Foreskin keratinocyte (primary cell): ENCODE measurements at places on chromosomes 4 and X. TPM values are rescaled to one million over a fixed set of nuclear protein-coding genes. Genes with fewer than 3 reads are reported as not detected.

GRCh38 chr4:2871466-2871865, 27.8 kb downstream of the ADD1 start:
- DNase-seq = no peak

DNA sequence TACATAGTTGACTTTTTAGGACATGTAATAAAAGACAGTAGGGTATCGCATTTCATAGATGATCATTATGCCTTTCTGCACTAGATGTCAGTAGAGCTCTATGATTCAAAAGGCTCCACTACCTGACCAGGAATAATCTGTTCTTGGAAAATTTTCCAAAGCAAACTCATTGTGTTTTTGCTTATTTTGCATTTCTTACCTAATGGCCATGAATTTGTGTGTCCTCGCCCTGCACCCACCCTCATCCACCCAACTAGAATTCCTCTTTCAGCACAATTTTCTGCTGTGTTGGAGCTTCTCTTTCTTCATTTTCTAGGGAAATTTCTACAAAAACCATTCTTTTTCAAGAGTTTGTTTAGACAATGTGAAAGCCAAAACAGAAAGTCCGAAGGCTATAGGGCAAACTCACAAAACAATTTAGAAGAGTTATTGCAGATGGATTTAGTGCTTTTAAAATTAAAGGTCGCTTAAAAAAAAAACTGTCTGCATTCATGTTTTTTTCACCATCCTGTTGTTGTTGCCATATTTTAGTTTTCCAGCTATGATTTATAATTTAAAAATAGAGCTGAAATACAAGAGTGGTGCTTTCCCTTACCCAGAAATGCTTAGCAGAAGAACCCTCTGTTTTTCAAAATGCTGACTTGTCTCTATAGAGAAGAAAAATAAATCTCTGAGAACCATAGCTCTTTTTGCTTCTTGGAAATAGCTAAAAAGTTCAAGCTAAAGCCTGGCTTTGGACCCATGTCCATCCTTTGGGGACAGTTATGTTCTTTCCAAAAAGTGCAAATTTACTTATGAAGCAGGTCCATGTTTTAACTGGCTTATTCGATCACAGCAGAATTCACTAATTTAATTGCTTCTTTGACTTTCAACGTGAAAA, 183.7 kb downstream of the SPATA18 start:
- DNase-seq = peak; percentile 35

- no peak for DNase-seq
These were observed 16.7 kb downstream of the LGI2 start for GRCh38 chr4:25013756-25014661.

GRCh38 chrX:134599184-134599914, 58.9 kb downstream of the PLAC1 start:
- no peak for DNase-seq

DNA sequence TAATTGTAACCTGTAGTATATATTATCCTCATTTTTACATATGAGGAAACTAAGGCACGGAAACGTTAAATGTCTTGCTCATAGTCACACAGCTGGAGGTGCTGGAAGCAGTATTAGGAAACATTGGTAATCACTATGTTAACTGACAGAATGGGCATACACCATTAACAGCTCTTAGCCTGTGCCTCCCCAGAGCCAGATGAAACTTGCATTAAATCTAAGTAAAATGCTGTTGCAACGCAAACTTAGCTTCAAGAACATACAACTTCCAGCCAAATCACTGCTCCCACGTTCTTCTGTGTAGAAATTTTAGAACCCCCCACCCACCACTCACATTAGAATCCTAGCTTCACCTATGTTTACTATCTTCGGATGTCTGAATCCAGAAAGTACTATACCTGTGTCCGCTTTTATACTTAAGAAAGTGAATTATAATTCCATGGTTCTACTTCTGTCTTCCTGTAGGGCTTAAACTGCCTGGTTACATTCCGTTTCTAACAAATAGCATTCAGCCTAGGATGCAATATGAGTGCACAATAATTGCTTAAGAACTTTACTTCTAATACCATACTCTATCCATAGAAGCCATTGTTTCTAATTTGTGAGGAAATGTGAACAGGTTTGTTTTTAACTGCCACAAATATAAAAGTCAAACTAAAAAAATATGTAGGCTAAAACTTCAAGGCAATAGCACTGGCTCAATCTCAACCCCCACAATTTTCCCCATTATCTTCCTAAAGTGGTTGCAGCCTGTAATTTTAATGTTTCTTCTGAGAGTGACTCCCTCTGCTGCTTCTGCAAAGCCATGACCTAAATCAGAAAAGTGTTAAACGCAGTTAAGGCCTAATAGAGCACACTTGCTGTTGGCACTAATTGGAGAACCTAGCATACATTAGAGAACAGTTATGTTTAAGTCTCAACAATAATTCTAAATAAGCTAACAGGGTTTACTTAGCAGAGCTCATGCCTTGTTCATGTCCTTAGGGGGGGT, 4.4 kb downstream of the UNC5C start:
- DNase-seq = no peak

- no peak for DNase-seq
These were observed 2.2 kb downstream of the GRIA2 start for GRCh38 chr4:157222771-157223160.

- no peak for DNase-seq
These were observed 93.5 kb upstream of the TRIM2 start for GRCh38 chr4:153110739-153111138.

DNA sequence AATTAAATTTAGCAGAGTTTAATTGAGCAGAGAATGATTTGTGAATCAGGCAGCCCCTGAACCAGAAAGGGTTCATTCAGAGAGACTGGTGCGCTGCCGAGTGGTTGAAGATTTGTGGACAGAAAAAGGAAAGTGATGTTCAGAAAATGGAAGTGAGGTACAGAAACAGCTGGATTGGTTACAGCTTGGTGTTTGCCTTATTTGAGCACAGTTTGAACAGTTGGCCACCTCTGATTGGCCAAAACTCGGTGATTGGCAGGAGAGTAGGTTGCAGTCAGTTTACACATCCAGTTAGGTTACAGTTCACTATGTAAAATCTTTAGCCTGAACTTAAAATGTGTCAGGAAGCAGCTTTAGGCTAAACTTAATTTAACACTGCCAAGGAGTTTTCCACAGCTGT, 14.9 kb downstream of the MID1IP1 start:
- no peak for DNase-seq

- peak; percentile 91 for DNase-seq
These were observed 1415.8 kb upstream of the TENM3 start for GRCh38 chr4:180827232-180828009.

NPY2R gene
- polyA plus RNA-seq = not detected in 2 replicates

- DNase-seq = no peak
These were observed 93.7 kb upstream of the AP1S2 start for GRCh38 chrX:15948318-15948660.

- no peak for DNase-seq
These were observed 18.8 kb upstream of the TBC1D8B start for GRCh38 chrX:106783716-106784115.

DNA sequence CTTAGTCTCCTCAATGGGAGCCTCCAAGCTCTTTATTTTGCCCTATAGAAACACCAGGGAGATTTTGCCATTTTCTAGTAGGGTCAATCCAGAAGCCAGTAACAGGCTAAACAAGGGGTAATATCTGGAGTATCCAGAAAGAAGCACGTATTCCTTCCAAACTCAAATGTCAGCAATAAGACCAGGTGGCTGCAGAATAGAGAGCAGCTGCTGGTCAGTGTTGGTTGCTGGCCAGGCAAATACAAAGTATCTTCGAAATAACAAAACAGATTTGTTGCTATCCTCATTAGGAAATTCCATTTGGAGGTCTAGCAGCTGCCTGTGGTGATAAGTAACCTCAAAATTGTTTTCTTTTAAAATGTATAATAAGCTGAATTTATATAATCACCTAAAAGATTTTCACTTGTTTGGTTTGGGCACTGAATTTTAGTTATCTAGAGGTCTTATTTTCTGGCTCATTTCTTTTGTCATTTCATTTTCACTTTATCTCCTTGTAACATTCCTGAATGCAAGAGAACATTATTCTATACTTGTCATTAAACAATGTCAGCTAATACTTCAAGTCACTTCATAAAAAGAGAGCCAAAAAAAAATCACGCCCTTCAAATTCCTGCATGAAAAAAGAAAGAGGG, 320.6 kb downstream of the DTHD1 start:
- no peak for DNase-seq

DNA sequence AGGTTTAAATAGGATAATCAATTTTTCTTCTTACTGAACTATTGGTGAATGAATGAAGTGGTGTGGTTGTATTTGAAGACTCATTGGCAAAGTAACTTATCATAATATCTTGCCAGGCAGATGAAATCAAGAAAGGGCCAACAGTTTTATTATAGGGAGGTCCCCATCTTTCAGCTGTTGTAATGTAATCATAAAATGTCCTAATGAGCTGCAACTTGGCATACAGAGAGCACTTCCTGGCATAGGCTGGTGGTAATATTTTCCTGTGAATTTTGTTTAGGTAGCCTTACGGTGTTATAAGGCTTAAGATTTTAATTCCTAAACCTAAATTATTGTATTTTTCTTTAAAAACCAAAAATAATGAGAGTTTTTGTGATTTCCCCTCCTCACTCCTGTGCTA, 17.5 kb downstream of the FHIP1A start:
- no peak for DNase-seq

RHOXF1 gene
- not detected in 2 replicates for polyA plus RNA-seq

TCP11X2 gene
- not detected in 2 replicates for polyA plus RNA-seq

LUZP4 gene
- polyA plus RNA-seq = not detected in 2 replicates

DNA sequence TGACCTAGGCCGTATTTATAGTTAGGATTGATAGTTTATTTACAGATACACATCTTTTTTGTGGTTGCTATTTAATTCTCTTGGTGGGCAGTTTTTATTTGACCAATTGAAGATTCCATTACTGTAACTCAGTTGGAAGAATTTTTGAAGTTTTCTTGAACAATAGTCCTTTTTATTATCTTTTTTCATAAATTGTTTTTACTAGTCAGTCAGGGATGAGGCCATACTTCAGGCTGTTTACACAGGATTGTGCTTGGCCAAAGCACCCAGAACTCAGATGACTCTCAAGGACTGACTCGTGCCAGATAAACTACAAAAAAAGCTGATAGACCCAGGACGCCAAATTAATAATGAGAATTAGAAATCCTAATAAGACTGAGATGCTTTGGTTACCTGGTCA, 7.0 kb downstream of the HERC3 start:
- DNase-seq = no peak

ASB12 gene
- polyA plus RNA-seq = 0.11 TPM in 1 of 2 replicates, not detected in the other

DNA sequence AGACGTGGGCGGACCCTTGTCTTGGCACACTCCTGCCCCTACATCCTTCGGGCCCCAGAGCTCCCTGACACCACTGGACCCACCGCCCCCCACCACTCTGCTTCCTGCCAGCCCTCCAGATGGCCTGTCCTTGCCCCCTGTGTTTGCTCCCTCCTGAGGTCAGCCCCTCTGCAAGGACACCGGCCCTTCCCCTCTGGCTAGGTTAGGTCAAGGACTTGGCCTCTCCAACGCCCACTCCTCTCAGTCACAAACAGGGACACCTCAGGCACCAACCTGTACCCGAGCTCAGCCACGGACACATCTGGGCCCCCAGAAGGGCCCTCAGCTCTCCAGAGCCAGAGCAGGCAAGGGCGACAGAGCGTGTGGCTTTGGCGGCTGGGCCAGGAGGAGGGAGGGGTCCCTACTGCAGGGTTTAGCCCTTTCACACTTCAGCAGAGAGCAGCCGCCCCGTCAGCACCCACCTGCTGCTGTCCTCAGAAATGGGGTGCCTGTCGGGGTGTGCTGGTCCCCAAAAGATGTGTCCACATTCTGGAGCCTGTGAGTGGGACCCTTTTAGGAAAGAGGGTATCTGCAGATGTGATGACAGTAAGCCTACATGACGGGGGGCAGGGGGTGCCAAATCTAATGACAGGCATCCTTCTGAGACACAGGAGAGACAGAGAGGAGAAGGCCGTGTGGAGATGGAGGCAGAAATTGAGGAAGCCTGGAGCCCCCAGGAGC, 23.5 kb upstream of the DUSP9 start:
- no peak for DNase-seq

GRCh38 chrX:31314921-31315320, 243.1 kb upstream of the FTHL17 start:
- no peak for DNase-seq

GRCh38 chrX:37993176-37993575, 13.2 kb upstream of the SYTL5 start:
- no peak for DNase-seq

CT45A1 gene
- not detected in 2 replicates for polyA plus RNA-seq

GRCh38 chr4:60812811-60813210, 387.3 kb upstream of the ADGRL3 start:
- DNase-seq = no peak

- no peak for DNase-seq
These were observed 2366.3 kb downstream of the PCDH7 start for GRCh38 chr4:33086331-33086925.

GRCh38 chr4:74768857-74769525, 25.3 kb downstream of the BTC start:
- peak; percentile 14 for DNase-seq

DNA sequence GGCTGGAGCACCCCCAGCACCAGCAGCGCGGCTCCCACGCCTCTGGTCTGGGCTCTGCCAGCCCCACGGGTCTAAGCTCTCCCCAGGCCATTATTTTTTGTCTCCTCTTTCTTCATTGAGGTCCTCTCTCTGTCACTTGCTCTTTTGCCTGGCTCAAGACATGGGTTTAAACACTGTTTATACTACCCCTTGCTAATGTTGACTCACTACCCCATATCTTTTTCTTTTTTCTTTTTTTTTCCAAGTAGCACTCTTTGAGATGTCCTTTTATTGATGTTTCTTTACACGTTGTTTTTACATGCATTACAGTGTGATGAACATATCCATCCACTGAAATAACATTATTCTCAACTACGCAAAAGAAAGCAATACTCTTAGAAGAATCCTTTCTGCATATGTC, 1.7 kb upstream of the ERVMER34-1 start:
- DNase-seq = no peak

- peak; percentile 24 for DNase-seq
These were observed 32.6 kb downstream of the DCK start for GRCh38 chr4:71026086-71026485.

GRCh38 chrX:68332201-68332731, 101.0 kb downstream of the OPHN1 start:
- no peak for DNase-seq

PDE6B gene
- polyA plus RNA-seq = 0.34 and 0.45 TPM in 2 replicates

INTU gene
- polyA plus RNA-seq = 0.71 and 0.81 TPM in 2 replicates

TIGD4 gene
- 0.02 and 0.07 TPM in 2 replicates for polyA plus RNA-seq

DNA sequence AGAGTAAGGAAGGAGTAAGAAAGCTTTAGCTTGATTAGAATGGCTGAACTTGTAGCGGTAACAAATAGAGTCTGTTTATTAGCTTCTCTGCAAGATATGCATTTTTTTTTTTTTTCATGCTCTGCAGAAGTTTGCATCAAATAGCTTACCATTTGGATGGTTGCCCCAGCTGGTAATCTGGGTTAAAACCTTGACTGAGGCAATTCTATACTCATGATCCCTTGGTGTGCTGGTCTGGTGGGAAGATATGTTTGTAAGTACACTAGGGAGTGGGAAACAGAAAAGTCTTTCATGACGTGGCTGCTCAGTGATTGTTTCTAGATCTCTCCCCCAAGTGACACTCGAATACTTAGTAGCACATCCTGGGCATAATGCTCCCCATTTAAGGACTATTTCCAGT, 32.1 kb downstream of the SEPTIN11 start:
- no peak for DNase-seq
